ENCODE measurements at places on chromosomes 3 and 15. TPM values are rescaled to one million over a fixed set of nuclear protein-coding genes. Genes with fewer than 3 reads are reported as not detected.

DNA sequence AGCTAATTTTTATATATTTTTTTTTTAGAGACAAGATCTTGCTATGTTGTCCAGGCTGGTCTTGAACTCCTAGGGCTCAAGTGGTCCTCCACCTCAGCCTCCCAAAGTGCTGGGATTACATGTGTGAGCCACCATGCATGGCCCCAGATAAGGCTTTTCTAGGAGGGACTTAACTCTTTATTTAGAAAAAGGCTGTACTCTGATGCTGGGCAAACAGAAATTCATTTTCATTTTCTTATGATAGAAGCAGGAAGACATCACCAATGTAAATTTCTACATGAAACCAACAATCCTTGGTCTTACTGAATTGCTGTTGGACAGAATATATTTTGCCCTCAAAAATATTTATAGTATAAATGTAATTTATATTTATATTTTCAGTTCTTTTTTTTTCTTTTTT, 9.6 kb downstream of the NIPA1 start:
- no peak for DNase-seq

GRCh38 chr15:101361418-101361817, 66.4 kb upstream of the SNRPA1 start:
- DNase-seq: no peak

DNA sequence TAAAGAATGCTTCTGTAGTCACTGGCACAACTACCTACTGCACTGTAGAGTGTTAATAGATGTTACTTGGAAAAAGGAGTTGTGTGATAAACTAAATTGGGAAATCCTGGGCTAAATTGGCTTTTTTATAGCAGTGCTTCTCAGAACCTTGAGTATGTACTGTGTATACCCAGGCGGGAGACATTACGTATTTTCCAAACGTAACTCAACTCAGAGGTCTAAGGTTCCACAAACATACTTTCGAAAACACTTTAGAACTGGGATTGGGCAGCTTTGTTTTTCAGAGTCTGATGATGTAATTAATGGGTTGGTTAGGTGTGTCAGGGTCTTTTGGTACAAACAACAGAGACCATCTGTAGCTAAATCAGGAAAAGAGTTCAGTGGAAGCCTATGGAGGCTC, 53.5 kb upstream of the CHST2 start:
- DNase-seq: no peak

Gene STAB1
- 69.4 TPM for total RNA-seq

DNA sequence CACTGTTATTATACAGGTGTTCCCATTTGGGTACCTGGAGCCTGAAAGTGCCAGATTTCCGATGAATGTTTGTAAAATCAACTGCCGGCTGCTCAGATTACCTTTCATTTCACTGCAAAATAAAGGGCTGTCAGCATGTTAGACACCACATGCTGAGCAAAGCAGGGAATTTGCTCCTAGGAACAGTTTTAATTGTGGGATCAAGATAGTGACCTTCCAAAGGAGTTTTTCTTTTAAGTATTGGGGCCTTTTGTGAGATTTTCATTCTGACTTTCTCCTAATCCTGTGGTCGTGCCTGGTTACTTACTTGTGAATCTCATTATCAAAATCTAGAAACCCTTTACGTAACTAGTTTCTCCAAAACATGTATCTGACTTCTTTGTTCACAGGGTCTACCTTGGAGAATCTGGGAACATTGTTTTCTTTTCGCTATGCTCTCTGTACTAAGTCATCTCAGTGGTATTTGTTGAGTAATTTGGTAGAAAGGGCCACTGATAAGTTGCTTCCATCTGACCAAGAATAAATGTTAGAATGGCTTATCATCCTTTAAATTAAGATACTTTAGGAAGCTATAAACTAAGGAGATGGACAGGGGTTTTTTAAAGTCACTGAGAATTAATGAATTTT, 40.8 kb upstream of the LRTM1 start:
- DNase-seq: no peak

DNA sequence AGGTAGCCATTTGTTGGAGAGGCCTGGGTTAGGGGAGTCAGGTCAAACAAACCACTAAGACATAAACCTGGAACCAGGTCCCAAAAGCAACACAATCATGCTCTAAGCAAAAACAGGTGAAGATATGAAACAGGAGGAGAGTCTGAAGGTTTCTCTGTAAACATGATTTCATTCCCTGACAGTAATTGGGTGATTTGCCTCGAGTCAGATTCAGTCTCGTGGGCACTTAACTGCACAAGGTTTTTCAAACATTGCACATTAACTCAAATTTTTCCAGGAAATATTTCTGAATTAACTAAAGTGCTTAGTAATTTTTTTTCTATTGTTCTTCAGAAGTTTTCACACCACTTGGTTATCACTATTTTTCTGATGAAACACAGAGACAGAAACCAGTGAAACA, 27.8 kb downstream of the RORA start:
- no peak for DNase-seq

DNA sequence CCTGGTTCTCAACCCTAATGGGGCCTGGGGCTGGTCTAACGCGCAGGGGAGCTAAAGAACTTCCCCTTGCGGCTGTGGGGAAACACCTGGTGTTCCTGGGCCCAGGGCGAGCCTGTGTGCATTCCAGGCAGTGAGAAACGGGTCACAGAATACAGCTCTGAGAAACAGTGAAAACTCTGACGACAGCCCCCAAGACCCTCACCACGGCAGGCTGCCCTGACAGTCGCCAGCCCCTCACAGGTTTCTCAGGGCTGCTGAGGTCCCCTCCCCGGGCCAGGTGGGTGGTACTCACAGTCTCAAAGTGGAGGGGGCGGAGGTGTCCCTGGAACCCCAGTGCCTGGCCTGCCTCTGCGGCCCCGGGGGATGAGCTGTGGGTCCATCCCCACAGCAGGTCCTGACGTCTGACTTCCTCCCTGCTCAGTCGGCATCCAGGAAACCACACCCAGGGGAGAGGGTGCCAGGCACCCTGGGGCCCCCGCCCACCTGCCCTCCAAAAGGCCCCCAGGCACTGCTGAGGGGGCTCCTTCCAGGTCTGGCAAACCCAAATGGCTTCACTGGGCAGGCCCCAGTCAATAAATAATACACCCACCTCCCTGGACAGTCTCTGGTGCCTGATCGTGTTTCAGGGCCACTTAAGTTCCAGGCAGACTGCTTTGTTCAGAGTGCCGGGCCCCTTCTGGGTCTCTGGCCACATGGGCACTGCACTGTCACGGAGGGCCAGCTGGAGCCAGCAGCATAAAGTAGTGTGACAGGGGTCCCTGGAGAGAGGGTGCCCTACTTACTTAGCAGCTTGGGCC, 57.7 kb downstream of the IQSEC1 start:
- DNase-seq: no peak

GRCh38 chr15:85554852-85555521, 174.6 kb downstream of the AKAP13 start:
- no peak for DNase-seq

Gene TPRA1
- total RNA-seq: 19.2 TPM

DNA sequence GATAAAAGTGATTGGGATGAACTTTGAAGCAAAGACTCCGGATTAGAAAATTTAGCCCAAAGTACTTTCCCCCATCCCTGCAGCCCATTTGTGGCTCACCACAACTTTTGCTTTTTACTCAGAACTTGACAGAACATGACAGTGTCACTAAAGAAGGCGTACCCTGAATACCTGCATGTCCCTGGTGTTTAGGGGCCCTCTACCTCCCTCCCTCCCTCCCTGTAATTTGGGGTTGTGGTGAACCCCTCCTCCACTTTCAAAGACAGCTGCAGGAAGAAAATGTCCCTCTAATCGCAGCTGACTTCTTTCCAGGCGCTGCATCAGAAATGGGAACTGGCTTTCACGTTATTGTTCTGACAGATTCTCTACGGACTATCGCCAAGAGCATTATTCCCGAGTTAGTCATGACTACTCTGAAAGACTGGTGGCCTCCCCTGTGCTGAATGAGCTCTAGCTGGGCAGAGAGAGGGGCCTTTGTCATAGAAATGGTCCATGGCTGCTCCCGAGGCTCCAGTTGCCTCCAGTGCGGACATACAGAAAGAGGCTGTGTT, 93.2 kb upstream of the ARHGEF3 start:
- no peak for DNase-seq

GRCh38 chr3:38519000-38519399, 22.9 kb downstream of the EXOG start:
- no peak for DNase-seq

DNA sequence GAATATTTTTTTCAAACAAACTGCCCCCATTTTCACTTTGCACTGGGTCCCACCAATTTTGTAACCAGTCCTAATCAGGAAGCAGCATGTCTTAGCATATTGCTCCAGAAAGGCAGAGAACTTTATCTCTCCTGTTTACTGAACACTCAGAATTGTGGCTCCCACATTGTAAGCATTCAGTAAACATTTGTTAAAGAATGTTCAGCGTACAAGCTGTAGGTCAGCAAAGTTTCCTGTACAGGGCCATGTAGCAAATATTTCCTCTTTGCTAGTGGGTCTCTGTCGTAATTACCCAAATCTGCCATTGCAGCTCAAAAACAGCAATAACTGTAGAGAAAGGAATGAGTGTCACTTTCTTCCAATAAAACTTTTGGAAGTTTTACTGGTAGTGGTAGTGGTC, 393.3 kb downstream of the GRM7 start:
- DNase-seq: no peak

Gene GPR27
- 2.6 TPM for total RNA-seq

Gene STARD5
- total RNA-seq: 18.7 TPM

- DNase-seq: no peak
These were observed 1.7 kb downstream of the KNL1 start for GRCh38 chr15:40595773-40596172.

Gene SMAD6
- 5.2 TPM for total RNA-seq

Gene TMCO5A
- total RNA-seq: not detected

- DNase-seq: no peak
These were observed 52.9 kb downstream of the HERC2 start for GRCh38 chr15:28269097-28269496.

DNA sequence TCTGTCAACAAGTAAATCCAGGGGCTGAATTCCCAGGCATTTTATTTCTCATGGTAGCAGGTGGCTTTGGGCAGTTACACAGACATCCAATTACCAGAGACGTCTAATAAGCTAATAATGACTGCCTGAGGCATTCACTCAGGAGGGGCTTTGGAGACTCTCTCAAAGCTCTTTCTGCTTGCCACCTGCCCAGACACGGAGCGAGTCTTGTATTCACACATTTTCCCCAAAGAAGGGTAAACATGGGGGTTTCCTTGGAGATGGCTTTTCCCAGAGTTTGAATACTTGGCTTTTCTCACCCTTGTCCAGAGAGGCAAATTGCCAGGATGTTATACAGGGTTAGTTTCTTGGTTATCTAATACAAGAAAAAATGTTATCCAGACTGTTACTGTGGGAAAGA, 132.6 kb downstream of the DIPK2A start:
- no peak for DNase-seq

DNA sequence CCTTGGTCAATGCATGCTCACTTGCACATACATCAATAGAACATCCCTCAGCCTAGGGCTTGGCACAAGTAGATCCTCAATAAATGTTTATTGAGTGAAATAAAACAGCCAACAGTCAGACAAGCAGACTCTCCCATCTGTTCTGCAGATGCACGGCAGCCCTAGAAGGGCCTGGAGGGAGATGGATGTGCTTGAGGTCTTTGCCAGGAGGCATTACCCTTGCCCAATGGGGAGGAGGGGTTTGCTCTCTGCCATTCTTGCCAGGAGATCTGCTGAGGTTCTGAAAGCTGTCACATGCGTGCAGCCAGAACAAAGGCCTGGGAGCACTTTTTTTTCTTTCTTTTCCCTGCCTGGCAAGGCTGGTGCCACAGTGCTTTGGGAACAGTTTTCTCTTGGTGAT, 349.3 kb upstream of the THRB start:
- no peak for DNase-seq

Gene ACTC1
- total RNA-seq: 0.09 TPM

- DNase-seq: no peak
These were observed 1043.6 kb downstream of the DIPK2A start for GRCh38 chr3:145015253-145015652.

DNA sequence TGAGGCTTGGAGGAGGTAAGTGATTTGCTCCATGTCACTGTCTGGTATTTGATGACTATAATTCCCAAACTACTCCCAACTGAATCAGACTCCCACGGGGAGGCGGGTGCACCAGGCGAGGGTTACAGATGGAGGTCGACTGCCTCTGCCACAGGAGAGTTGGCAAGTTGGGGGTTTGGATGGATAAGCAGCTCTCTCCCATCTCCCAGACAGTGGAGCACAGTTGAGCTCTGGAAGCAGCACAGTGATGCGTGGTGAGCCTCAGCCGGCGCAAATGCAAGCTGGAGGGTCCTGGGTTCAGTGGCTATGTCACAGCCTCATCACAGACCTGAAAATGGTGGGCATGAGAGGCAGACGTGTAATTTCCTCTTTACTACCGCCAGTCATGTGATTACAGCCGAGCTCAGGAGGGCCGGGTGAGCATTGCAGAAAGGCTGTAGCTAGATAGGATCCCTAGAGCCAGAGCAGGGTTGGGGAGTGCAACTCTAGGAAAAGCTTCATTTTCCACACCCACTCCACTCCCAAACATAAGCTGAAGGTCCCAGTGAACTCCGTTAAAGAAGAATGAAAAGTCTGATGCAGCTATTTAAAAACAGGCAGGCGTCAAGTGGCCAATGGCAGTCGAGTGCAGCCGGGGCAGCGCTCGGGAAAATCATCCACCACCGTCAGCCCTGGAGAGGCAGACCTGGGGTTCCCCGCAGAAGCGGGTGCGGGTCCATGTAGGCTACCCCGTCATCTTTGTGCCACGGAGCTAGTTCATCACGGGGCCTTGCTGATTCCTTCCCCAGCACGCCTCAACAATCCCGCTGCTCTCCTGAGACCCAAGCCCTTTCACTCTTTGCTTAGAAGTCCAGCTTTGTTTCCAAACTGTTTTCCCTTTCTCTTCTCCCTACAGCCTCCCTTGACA, 33.3 kb upstream of the VPS8 start:
- no peak for DNase-seq

- no peak for DNase-seq
These were observed 237.6 kb upstream of the BHLHE40 start for GRCh38 chr3:4741404-4742307.

Measured in esophagus squamous epithelium (tissue), 5 donors.